Tibial artery (tissue), 4 donors: ENCODE measurements at places on chromosomes 16 and 17.
A peak's percentile ranks its signal among the peaks of the same experiment; 100 is the strongest.

- no peak for DNase-seq
These were observed 20.8 kb downstream of the ZP2 start for GRCh38 chr16:21190599-21190998.

- DNase-seq, result no peak
These were observed 2.9 kb downstream of the ARSG start for GRCh38 chr17:68294196-68294555.

DNA sequence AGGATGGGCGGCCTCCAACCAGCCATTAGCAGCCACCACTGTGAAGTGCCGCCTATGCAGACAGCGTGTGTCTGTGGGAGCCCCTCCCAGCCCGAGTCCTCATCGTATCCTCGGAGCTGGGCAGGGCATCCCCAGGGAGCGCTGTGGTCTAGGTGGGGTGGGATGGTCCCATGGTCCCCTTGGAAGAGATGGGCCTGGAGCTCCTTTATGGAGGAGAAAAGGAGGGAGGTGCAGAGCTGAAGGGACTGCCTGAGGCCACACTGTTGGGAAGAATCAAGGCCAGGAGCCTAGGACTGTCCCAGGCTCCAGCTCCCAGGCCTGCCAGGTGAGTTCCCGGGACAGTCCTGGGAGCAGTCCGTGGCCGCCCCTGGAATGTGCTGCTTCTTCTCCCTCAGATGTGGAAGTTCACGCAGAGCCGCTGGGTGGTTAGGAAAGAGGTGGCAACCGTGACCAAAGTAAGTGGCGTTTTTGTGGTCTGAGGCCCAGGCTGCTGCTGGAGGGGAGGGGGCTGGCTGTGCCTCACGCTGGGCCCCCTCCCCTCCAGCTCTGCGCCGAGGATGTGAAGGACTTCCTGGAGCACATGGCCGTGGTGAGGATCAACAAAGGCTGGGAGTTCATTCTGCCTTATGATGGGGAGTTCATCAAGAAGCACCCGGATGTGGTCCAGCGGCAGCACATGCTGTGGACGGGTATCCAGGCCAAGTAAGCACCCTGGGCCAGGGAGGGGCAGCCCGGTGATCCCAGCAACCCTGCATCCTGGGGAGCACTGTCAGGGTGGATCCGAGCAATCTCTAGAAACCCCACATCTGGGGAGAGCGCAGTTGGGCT, 27.0 kb downstream of the POLR3E start:
- no peak for DNase-seq

GRCh38 chr16:8589057-8589899, 1.0 kb downstream of the TMEM114 start:
- DNase-seq, result no peak

- DNase-seq, result no peak
These were observed 6.7 kb downstream of the GIP start for GRCh38 chr17:48961516-48962233.

GRCh38 chr16:80231888-80232287, 308.9 kb upstream of the DYNLRB2 start:
- DNase-seq, result no peak

GRCh38 chr17:28475151-28475900, 1.9 kb downstream of the SLC13A2 start:
- no peak for DNase-seq

DNA sequence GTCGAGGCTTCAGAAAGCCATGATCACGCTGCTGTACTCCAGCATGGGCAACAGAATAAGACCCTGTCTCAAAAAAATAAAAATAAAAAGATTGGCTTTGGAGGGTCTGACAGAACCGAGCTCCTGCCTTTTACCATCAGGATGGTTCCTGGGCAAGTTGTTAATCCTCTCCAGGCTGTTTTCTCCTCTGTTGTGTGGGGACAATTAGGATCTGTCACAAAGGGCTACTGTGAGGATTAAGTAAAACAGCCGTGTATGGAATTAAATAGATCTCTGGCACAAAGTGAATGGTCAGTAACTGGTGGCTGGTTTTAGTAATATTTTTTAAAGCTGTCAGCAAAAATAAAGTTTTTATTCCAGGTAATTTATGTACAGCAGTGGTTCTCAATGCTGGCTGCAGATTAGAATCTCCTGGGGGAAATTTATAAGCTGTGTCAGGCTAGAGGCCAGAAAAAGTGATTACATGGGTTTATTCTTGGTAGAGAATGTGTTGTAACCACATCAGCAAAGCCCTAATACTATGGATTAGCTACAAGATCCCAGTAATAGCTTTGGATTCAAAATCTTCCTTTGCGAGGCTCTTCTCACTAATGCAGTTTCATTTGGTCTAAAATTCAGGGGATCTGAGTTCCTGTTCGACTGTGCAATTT, 47.2 kb downstream of the GPRC5B start:
- DNase-seq, result no peak

DNA sequence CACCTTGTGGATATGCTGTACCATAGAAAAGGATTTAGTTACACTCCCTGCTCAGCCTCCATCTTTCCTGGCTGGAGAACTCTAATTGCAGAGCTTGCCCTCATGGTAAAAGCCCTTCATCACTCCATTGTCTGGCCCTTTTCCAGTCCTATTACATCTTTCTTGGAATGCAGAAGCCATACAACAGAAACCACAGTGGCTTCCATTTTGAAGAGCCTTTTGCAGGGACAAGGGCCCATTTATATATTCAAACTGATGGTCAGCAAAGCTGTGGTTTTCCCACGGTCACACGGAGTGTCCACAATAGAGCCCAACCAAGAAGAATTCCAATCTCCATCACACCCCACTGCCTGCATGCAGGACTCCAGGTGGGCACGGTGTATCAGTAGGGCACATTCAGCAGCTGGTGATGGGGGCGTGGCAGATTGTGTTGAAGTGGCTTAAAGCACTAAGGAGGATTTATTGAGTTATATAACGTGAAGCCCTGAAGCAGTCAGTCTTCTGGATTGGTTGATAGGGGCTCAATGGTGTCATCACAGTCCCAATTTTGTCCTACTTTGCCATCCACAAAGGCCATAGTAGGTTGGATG, 20.3 kb downstream of the COPRS start:
- DNase-seq, result no peak

GRCh38 chr16:68909099-68909733, 65.9 kb downstream of the TANGO6 start:
- no peak for DNase-seq

GRCh38 chr17:78896091-78896833, 6.7 kb downstream of the CEP295NL start:
- DNase-seq, result no peak

- DNase-seq, result peak; percentile 82
These were observed 43.3 kb downstream of the PGS1 start for GRCh38 chr17:78421534-78422266.

GRCh38 chr16:3007957-3008689, 4.6 kb upstream of the CLDN9 start:
- DNase-seq, result no peak

- no peak for DNase-seq
These were observed at the start of gene CD7 for GRCh38 chr17:82317394-82318168. CD7 (minus strand) TSS chr17:82317608; CDS start chr17:82317495, 113 bp downstream.

GRCh38 chr16:51239196-51239595, 88.1 kb upstream of the SALL1 start:
- no peak for DNase-seq

DNA sequence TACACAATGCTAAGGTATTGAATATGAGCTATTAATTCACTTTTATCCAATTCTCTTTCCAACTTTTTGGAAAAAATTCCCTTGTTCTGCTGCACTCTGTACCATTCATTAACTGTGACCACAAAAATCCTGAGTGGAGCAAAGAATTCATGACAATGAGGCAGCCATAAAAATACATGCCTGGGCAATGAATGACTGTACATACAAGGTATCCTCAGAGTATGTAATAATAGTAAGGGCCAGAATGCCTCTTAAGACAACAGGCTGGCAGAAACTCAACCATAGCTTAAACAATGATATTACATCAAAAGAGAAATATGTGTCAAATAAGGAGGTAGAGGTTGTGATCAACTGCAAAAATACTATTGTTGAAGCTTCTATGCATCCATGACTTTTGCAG, 74.7 kb upstream of the CA10 start:
- DNase-seq, result no peak

DNA sequence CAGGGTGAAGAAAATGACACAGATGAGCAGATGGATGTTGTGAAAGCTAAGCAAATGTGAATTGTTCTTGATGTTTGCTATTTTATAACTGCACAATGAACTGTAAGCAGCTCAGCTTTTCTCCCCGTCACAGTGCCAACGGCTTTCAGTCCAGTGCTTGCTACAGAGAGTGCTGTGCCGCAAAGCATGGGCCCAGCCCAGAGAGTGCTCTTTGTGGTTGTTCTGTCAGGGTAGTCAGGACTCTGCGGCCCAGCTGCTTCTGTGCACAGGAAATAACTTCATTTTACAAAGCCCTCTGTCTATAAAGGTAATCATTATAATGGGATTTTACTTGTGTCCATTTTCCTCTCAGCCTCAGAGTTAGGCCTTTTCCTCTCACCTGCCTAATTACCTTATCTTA, 39.1 kb downstream of the CDRT15 start:
- DNase-seq, result no peak

- DNase-seq, result no peak
These were observed 942 bp downstream of the KRT23 start for GRCh38 chr17:40936437-40936971.

GRCh38 chr17:34131386-34131785, 123.7 kb upstream of the CCL2 start:
- no peak for DNase-seq

DNA sequence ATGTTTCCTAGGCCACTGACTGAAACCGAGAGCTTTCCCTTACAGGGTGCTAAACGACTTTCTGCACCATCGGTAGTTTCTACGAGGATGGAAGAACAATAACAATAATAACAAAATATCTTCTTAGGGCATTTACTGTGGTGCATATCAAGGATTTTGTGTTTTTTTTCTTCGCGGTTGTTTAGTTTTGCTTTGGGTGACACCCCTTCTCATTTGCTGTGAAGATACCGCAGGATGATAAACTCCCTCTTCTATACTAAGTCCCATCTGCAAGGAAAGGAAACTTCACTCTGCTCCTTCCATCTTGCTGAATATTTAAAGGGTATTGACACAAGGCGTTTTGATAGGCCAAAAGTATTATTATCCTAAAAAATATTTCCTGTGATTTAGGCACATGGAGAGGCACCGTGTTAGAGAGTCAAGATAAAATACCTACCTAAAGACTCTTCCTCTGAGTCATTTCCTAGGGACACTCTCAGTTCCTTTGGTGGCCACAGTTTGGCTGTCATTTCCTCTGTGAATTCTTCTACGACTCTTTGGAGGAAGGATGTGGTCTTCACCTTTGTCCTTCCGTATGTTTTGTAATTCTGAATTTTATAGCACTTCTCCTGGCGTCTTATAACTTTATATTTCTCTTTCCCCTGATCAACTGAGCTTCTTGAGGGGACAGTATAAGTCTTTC, 318.8 kb downstream of the CDH13 start:
- no peak for DNase-seq

DNA sequence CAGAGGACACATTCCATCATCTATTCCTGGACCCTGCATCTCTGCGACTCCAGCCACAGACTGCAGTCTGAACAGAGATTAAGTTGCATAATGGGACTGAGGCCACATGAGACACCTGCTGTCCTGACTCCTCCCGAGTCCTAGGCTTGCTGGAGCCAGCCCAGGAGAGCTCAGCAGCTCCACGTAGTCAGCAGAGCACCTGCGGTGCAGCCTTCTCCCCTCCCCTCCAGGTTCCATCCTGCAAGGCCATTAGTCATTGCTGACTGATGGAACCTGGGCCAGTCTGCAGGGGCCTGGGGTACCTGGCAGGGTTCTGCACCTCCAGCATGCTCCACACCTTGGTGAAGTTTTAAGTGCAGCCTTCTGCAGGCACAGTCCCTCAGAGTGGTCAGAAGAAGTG, 76.7 kb downstream of the PLD6 start:
- DNase-seq, result no peak
